Erythroblast (primary cell): ENCODE measurements at places on chromosomes 3 and 15.

GRCh38 chr15:39396979-39397615 lies 183.8 kb upstream of the THBS1 start:
- DNase-seq, result peak; percentile 6

DNA sequence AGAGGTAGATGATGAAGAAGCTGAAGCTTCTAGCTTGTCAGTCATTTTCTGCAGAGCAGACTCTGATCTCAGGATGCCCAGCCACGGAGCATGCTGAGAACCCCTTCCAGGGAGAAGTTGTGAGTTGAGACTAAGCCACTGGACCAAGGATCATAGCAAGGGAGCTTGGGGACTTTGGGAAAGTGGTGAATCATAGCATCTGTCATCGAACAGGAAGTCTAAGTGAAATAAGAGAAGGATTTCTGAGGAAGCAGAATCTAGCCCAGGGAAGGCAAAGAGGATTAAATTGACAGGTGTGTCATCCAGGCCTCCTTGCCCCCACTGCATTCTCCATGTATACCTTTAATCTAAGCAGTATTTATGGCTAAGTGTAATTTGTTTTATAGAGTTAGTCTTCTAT lies 71.8 kb upstream of the TMEM108 start:
- DNase-seq, result no peak

DNA sequence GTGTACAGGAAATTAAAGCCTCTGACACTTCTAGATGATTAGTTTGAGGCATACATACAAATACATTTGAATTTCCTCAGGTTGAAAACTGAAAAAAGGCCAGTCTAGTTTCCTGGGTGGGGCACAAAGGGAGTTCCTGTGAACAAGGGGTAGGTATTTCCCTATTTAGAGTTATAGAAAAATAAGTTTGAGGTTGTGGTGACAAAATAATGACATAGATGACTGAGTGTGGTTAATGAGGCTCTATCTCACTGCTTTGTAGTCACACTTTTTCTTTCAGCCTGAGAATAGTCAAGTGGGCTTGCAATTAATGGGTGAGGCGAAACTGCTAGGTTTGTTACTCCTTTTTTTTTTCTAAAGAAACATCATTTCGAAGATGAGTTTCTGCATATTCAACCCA lies 4.3 kb downstream of the SLCO3A1 start:
- no peak for DNase-seq

DNA sequence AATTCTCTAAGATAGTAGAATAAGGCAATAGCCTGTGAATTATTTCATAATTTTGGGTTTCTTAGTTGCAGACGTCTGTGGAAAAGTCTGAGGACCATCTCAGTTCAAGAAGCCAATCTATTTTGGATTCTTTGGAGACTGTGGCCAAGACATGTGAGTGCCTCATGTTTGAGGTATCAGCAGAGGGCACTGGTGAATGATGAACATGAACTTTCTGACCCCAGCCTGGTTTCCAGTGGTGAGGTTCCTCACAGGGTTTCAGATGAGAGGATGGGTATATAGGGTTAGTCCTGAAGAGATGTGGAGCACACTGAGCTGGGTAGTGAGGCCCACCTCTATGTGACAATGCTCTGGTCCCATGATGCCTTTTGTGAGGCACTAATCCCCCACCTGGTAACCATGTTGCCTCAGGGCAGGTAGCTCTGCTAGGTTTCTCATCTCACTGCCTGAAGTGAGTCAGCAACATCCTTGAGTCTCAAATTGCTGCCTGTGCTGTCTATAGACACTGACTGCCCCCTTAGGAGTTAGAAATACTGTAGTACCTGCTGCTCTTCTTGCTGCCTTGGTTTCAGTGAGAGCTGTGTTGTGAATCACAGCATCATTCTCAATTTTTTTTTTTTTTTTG lies 32.3 kb downstream of the C3orf62 start:
- peak; percentile 53 for DNase-seq

- no peak for DNase-seq
Measured at GRCh38 chr3:143839980-143840379, 8.3 kb downstream of the SLC9A9 start.

DNA sequence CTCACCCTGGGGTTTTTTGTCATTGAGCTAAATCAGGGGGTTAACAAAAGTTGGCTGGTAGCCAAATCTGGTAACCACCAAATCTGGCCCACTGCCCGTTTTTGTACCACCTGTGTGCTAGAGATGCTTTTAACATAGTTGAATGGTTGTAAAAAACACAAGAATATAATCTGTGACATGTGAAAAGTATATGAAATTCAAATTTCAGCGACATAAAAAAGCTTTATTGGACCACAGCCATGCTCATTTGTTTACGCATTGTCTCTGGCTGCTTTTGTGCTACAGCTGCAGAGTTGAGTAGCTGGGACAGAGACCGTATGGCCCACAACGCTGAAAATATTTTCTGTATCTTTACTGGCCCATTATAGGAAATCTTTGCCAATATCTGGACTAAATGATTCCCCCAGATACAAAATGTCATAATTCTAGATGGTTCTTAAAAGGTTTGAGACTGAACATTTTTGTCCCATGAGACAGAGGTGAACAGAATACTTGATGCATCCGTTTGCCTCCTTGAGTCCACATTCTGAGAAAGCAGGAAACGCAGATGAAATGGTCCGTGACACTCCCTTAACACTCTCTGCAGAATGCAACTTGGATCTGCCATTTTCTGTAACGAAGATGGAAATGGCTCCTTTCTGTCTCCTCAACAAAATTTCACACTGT lies 120.9 kb upstream of the PDZRN3 start:
- DNase-seq, result no peak

- peak; percentile 47 for DNase-seq
Measured at GRCh38 chr15:70259028-70259424, 161.3 kb upstream of the TLE3 start.

DNA sequence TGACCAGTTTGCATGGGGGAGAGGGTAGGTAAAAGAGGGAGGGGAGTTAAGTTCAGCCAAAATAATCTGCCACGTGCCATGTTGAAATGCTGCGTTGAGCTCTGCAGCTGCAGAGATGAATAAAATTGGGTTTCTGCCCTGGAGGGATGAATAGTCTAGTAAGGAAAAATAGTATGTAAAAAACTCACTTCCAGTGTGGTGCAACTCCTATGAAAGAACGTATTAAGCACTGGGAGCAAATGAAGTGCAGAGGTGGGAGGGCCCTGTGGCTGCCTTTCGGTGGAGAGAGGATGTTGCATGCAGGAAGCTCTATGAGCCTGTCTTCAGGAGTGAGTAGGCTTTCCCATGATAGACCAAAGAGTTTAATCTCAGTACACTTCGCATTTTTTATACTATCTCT lies 8.6 kb downstream of the CEP63 start:
- DNase-seq, result no peak

GRCh38 chr15:31280046-31280830 lies 46.4 kb upstream of the KLF13 start:
- DNase-seq, result no peak

DNA sequence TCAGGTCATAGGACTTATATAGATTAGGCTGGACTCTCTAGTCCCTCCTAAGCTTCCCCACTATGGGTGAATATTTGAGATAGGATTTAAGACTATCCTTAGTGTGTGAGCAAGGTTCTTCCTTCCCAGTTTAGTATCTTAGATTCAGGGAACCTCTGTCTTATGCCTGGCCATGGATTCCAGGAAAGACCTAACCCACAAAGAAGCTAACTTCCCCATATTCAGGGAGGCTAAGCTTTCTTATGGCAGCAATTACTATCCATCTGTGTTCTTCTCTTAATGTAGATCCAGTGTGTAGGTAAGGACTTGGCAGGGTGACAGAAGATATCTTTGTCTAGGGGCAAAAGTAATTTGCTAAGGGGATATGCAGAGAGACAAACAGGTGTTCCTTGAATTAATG lies 25.5 kb upstream of the PIK3R4 start:
- no peak for DNase-seq

DNA sequence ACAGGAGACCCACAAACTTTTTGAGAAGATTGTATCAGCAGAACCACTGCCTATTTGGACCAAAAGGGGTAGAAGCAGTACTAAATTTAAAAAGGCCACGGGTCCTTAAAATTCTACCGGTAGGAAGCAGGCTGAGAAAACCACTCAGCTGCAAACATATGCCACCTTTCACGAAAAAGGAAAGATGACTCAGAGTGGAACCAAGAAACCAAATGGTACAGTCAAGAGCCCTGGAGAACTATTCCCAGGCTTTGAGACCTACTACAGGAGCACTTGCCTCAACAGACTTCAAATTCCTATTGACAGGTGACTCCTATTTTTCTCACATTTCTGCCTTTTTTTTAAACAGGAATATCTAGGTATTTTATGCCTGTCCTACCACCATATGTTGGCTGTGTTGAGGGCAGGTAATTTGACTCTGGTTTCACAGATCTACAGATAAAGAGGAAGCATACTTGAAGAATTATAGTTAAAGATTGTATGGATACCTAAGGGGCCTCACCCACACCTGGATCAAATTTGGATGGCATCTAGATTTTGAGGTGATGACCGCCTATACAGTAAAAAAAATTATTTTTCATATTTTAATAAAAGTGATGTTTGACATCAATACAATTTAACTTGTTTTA lies 10.1 kb downstream of the GOLIM4 start:
- DNase-seq, result no peak

DNA sequence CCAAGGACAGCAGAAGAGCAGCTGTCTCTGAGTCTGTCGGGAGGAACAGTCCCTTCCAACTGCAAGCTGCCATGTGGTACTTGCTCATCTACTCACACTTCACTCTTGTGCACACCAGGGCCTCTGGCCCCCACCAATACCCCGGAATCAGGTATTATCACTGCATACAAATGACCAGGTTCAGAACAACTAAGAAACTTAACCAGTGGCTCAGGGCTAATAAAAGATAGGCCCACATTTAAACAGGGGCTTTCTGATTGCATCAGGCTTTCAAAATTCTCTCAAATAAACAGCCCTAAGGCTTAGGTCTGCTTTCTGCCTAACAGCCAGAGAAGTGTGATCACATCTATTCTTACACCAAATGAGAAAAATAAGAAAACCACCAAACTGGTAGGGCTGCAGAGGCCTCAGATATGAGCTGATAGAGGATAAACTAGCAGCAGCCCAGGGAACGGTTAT lies 20.7 kb downstream of the CCDC12 start:
- no peak for DNase-seq

DNA sequence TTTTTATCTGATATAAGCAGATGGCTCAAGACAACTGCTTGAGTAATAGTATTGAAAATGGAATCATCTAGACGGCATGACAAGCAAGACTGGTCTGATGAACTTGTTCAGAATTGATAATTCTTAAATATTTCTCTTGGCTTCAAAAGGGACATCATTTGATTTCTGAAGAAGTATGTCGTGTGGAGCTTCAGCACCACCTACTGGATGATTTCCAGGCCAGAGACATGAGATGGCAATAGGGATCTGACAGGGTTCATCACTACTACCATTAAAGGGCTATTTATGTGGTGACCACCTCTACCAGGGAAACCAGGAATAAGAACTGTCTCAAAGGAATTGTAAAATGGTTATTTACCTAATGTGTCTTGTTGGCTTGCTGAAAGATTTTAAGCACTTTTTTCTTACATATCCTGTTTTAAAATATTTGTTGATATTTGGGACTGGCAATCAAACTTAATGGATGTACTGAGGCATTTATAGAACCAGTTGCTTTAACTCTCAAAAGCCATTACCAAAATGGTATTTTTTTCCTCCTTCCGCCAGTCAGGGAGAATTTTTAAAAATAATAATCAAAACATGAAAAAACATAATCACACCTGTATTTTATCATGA lies 99.5 kb upstream of the FAM98B start:
- peak; percentile 88 for DNase-seq

GRCh38 chr15:85396554-85396953 lies 16.2 kb downstream of the AKAP13 start:
- no peak for DNase-seq

- no peak for DNase-seq
Measured at GRCh38 chr15:89958107-89958805, 42.9 kb upstream of the ZNF710 start.

DNA sequence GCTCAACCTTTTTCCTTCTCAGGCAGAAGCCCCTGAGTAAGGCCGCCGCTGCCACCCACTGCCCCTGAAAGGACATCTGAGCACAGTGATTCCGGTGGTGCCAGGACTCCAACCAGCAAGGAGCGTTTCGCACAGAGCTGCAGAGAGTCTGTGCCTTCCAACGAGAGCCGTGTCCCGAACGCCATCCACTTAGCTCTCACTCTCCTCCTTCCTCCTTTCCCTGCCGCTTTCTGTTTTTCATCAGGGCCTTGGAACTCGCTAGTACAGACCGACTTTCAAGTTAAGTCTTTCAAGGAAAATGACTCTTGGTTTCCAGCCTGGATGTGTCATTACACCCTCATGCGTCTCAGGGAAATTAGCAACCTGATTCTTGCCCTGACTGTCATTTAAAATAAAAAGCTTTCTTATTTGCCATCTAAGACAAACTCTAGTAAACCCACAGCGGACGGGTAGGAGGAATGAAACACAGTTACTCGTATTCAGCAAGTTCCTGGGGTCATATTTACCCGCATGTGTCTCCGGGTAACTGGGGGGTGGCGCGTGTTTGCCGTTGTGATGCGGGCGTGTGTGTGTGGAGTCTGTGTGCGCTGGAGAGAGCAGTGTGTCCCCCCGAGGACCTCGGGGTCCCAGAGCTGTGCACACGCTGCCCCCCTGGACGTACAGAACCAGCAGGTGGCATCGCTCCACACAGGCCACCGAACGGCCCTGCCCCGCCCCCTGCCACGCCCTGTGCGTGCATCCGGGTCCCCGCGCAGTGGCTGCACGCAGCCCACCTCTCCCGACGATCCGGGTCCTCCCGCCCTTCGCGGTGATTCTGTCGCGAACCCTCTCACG lies 30.4 kb upstream of the ALDH1A3 start:
- DNase-seq, result no peak

DNA sequence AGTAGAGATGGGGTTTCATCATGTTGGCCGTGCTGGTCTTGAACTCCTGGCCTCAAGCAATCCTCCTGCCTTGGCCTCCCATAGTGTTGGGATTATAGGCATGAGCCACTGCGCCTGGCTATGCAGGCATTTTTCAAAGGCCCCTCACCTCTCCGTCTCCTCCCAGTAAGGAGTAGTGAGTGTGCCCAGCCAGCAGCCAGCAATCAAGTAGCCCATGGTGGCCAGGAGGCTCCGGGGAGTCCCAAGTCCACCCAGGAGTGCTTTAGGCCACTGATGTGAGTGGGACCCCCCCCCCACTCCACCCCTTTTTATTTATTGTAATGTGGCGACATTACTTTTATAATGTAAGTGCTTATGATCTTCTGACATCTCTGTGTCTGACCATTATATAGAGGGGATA lies 8.1 kb downstream of the ISG20 start:
- DNase-seq, result no peak

- DNase-seq, result peak; percentile 86
Measured at GRCh38 chr3:158659454-158660237, 12.8 kb downstream of the LXN start.

GRCh38 chr3:130426206-130426605 lies 80.7 kb downstream of the COL6A5 start:
- DNase-seq, result no peak

GRCh38 chr3:41001556-41001955 lies 197.7 kb upstream of the CTNNB1 start:
- DNase-seq, result no peak
